Activated T-cell treated with anti-CD3 and anti-CD28 coated beads for 4 hours (primary cell): ENCODE measurements at places on chromosomes 3 and 15.

DNA sequence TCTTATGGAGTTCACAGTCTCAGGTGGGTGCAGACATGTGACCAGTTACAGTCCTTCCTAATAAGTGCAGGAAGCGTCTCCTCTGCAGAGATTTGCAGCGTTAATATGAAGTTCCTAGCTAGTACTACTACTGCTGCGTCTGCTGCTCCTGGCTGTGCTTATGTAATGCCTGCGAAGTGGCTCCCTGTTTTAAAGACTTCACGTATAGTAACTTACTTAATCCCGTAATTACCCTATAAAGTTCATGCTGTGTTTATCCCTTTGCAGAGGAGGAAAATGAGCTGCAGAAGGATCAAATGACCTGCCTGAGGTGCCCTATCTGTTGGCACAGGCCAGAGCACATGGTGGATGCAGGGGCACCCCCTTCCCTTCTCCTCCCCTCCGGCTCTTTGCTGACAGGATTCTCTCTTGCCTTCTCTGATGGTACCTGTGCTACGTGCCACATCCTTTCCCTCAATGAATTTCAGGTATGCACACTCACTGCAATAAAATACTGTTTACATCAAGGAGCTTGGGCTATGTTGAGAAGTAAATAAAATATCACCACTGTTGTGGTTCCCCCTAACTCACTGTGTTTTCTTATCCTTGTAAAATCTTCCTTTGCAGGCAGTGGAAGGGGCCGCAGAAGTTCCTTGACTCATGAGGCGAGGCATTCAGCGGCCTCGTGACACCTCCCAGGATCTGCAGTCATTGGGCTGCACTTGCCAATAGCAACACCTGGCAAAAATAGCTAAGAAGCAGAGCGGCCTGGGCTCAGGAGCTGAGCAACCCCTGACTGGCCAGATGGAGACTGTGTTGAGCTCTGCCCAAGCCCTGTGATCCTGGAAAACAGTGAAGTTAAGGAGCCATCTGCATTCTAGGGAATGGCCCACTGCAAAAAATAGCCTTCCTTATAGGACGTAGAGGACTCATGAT is 188.9 kb upstream of the ATP10A start:
- DNase-seq: no peak

DNA sequence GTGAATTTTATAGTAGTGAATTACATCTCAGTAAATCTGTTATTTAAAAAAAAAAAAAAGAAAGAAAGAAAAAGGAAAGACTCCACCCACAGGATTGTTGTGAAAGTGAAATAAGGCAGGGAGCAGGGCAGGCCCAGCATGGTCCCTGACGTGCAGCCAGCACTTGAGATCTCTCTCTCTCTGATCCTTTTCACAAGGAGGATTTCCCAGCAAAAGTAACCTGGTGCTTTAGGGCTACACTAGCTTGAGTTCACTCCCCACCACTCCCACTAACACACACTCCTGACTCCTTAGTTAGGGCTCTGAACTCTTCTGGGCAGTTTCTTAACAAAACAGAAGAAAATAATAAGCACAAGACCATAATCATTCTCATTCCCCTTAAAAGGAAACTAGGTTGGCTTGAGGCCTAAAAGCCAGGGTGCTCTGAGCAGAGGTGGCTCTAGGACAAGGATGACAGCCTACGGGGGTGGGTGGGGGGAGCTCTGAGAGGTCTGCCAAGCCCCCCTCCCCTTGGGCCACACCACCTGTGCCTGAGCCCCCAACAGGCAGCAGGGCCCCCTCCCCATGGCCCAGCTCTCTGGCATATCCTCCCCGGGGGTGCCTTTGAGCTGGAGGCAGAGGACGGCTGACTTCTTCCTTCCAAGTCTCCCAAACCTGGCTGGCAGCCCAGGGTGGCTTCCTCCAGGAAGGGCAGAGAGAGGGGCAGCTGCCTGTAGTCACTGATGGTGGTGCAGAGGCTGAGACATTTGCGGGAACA is 856 bp downstream of the TMEM40 start:
- DNase-seq: no peak

GRCh38 chr3:68271145-68271544 is 616.7 kb upstream of the SUCLG2 start:
- DNase-seq: no peak

DNA sequence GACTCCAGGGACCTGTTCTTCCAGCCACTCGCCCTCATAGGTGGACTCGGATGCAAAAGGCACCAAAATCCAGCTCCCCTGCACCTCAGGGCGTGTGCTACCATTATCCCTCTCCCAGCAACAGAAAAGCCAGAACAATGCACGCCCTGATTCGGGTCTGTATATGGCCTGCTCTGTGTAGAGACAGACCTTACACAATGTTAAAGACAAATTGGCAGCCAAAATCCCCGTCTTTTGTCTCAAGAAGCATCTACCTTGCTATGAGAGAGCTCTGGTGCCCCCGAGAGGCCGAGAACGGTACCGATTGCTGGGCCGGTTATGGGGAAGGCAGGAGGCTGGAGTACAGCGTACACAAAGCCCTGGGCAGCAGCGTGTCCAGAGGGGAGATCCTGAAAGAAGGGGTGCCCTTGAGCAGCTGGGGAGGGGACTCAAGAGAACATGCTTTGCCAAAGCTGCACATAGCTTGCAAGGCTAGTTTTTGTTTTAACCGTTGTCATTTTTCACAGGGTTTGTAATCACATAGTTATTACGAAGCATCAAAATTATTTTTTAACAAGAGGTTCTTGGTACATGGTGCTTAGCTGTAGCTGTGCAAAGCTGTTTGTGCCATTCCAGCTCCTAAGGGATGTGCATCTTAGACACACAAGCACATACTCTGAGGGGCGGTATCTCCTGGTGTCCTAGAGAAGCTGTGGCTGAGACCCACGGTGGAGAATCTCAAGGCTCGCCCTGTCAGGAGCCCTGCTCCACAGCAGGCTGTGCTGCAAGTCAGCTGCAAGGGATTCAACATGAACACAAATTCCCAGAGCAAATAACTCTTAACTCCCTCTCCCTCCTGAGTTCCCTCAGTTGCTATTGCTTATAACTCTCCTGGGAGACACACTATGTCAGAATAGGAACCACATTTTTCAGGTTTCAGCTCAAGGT is 461.5 kb upstream of the PPP2R3A start:
- no peak for DNase-seq

DNA sequence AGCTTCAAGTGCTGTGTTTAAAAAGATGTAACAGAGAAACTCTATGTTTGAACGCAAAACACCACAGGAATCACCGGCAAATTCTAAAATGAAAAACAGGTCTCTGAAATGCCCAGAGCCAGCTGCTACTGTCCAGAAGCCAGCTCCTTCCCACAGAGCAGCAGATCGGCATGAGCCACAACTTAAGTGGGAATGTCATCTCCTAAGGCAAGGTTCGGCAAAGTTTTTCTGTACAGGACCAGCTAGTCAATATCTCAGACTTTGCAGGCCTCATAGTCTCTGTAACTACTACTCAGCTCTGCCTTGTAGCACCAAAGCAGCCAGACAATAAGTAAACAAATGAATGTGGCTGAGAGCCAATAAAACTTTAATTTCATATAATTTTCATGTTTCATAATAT is 4.9 kb downstream of the PLOD2 start:
- no peak for DNase-seq

- no peak for DNase-seq
Measured at GRCh38 chr3:10703875-10704274, 112.2 kb upstream of the SLC6A11 start.

- no peak for DNase-seq
Measured at GRCh38 chr3:176208915-176209314, 988.4 kb downstream of the TBL1XR1 start.

DNA sequence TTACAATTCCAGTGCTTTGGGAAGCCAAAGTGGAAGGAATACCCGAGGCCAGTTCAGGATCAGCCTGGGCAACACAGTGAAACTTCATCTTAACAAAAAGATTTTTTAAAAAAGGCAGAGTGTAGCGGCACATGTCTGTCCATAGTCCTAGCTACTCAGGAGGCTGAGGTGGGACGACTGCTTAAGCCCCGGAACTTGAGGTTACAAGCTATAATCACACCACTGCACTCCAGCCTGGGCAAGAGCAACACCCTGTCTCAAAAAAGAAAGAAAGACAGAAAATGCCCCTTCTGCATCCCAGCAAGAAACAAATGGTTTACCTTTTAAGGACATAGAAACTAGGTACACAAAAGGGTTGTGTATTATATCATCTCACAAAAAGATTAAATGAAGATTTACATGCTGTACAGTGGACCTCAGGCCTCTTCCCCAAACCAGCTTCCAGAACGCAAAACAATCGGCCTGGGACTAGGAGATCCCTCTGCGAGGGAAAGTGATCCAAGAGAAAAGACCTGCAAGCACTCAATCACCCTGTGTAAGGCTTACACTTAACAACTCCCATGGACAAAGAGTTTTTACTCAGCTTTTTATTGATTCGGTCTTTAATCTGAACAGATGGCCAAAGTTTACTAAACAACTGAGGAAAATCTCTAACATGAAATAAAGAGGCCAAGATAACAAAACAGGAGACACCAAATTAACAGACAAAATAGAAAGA is 21.2 kb downstream of the TFDP2 start:
- no peak for DNase-seq

DNA sequence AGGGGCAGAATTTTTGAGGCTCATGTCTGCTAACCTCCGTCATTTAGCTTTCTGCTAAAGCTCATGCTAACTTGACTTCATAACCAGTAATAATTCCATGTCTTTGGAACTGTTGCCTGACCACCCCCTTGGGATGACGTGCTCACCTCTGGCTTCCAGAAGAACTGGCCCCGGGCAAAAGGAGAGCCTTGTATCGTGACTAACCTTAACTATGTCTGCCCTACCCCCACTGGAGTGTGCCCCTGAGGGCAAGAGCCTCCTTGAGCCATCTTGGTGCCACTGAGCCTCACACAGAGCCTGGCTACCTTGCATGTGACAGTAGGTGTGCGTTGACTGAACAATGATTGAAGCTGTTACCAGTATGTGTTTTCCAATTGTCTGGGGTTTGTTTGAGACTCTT is 4.7 kb downstream of the LRRK1 start:
- no peak for DNase-seq

DNA sequence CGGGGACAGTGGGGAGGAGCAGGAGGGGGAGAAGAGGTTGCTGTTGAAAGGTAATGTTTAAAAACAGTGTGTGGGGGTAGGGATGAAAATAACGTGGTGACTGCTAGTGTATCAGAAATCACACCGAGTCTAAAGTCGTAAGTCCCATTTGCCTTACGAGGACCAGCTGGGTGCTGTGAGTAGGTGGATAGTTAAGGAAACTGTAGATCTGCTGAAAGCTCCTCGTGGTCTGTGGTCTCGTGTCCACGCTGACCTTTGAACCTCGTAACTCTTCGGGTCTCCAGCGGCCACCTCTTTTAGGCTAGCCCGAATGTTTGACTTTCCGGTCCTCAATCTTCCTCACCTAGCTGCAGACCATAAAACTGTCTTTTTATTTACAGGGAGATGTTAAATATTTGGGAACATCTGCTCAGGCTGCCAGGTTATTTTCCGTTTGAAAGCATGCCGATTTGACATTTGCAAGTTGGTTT is 29.3 kb upstream of the ST3GAL6 start:
- DNase-seq: no peak

DNA sequence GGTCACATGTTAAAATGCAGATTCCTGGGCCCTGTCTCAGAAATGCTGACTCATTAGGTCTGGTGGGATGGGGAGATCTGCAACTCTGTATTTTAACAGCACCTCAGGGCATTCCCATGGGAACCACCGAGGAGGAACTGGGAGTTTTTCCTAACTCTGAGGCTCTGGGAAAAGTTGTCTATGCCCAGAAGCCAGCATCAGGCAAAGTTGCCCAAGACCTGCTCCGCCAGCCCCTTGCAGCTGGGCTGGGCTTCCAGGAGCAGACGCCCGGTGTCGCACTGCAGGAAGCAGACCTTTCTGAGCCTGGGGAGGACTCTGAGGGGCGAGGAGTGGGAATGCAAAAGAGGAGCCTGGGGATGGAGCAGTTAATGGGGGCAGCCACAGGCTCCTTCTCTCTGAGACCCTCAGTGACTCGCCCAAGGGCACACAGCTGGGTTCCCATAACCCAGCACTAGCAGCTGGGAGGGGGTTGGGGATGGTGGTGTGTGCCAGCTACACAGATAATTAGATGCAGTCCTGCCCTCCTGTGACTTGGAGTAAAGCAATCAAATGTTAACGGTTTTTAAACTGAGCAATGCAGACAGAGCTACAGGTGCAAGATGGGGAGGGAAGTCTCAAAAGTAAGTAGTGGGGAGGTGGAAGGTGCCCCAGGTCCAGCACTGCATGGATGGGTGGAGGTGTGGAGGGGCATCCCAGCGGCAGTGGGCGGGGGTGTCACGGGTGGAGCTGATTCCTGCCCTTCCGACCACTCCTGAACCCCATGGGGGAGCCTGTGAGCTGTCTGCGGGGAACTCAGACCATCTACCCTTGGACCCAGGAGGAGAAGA is 100.4 kb downstream of the LSM3 start:
- DNase-seq: no peak

- DNase-seq: no peak
Measured at GRCh38 chr3:174116421-174116820, 718.9 kb downstream of the NLGN1 start.

DNA sequence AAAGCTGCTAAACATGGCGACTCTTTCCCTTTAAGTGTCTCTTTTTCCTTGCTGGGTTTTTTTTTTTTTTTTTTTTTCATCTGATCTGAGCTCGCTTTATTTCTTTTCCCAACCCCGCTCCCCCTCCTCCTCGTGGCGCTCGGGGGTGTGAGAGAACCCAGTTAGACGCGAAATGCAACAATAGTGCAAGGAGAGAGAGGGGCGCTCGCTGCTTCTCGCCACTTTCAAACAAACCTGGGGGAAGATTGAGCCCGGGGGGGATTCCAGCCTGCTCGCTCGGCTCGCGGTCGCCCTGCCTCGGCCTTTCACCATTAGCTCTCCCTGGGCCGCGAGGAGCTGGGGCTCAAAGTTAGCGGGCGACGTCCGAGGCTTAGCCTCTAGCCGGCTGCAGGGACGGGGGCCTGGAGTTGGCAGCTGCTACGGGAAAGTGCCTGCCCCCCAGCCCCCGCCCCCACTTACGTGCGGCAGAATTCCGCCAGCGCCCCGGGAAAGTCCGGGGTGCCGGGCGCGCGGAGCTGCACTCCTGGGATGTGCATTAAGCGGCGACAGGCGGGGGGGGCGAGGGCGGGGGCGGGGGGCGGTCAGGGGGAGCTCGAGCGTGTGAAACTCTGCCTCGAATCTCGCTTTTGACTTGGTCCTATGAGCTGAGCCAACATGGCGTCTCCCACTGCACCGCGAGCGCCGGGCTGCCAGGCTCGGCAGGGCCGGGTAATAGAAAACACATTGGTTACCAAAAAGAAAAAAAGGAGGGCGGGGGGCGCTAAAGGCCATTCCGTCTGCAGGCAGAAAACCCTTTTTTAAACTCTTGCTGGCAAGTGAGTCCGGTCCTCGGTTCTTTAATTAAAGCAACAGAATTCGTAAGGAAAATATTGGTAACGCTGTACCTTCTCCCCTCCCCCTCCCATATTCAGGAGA is 10.4 kb downstream of the NR2F2 start:
- DNase-seq: no peak

DNA sequence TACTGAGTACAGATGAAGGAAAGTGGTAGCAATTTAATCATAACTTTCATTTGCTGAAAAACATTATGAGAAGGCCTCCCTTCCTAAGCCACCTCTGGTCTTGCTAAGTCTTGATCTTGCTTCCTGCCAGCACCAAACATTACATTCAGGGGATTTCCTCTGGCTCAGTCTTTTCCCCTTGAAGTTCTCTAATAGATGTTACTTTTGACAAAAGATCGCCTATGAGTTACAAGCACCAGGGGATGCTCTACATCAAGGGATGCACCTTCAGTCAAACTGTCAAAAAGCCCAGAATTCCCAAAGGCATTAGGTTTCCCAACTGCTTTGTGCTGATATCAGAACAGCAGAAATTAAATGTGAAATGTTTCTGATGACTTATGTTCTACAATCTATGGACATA is 47.3 kb downstream of the AQP9 start:
- no peak for DNase-seq
